ENCODE measurements at places on chromosomes 7 and 10. TPM values are rescaled to one million over a fixed set of nuclear protein-coding genes. Genes with fewer than 3 reads are reported as not detected.

Gene TMEM139
- total RNA-seq: 0.51 TPM

Gene NEUROD6
- 0.21 TPM for total RNA-seq

- no peak for DNase-seq
Observed at GRCh38 chr10:106513352-106513771, 651.1 kb downstream of the SORCS1 start.

DNA sequence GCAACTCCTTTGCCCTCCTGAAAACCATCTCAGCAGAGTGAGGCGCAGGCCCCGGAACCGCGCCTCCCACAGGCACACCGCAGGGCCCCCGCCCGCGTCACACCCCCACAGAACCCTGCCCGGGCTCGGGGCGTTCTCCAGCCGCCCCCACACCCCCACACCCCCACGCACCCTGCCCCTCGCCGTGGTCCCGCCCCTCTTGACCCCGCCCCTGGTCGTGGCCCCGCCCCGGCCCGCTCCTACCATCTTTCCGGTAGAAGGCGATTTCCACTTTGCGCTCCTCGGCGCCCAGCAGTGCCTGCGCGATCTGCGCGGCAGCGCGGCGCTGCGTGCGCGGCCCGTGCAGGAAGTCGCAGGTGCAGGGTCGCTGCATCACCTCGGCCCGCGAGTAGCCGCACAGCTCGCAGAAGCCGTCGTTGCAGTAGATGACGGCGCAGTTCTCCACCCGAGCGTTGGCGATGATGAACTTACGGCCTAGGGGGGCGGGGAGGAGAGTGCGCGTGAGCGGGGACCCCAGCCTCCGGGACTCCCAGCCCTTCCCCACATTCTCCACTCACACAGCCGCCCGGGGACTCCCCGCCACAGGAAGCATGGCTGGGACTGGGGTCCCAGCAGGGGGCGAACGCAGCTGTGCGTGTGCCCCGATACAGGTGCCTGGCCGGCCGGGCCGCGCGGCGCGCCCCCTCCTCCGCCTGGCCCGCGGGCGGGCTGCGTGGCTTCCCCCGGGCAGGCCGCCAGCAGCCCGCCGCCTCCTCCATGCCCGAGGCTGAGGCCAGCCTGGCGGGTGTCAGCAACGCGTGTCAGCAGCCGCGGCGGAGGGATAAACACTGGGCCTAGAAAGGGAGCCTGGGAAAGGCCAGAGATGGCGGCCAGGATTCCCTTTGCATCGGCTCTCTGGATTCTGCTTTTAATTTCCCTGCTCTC is 3.4 kb downstream of the KCNH2 start:
- DNase-seq: peak; percentile 71

GRCh38 chr10:110137142-110137545 is 70.3 kb upstream of the MXI1 start:
- peak; percentile 82 for DNase-seq

DNA sequence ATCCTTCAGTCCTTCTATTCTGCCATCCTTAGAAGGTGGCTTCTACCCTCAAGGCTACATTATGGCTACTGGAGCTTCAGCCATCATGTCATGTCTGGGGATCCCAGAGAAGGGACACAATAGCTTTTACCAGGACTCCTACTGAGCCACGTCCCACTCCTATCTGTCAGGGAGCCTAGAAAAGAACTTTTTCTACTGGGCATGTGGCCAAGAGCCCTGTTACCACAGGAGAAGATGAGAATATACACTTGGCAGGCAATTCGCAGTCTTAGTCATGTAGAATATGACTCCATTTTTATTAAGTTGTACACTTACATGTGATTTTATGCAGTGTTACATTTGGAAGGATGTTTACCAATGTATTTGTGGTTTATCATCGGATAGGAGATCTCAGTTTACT is 64.6 kb upstream of the KCNMA1 start:
- DNase-seq: peak; percentile 53

Gene ZNF365
- total RNA-seq: 0.41 TPM
